ENCODE measurements at places on chromosomes 16 and 17.

DNA sequence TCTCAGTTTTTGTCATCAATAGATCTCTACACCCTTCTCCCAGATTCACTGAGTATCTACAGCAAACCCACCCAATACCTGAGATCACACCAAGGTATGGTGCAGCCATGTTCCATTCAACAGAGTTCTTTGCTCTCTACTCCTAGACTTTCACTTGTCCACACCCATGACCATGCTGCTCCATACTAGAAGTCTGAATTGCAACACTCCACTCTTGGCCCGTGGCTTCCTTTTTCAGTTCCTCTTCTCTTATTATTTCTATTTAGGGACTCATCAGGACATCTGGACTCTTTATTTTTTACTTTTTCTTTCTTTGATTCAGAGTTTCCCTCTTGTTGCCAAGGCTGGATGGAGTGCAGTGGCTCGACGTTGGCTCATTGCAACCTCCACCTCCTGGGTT is 37.1 kb downstream of the YWHAE start:
- DNase-seq: no peak

- no peak for DNase-seq
Measured at GRCh38 chr17:57665696-57666095, 79.4 kb downstream of the CCDC182 start.

DNA sequence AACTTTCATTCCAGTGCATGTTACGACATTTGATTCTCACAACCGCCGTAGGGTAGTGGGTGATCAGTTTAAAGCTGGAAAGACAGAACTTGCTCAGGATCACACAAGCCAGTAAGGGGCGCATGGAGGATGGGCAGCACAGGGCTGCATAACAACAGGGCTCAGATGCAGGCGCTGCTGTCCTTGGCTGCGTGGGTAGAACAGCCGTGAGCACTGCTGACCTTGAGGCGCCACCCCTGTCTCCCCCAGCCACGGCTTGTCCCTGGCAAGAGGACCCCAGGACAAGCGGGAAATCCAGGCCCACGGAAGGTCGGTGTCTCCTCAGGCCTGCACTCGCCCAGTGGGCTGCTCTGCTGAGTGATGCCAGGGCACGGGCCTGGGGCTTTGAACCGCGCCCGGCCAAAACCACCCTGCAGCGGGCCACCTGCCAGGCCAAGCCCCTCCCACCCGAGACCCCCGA is 84.7 kb downstream of the LMF1 start:
- DNase-seq: no peak

- DNase-seq: no peak
Measured at GRCh38 chr16:85390511-85391174, 222.5 kb upstream of the GSE1 start.

DNA sequence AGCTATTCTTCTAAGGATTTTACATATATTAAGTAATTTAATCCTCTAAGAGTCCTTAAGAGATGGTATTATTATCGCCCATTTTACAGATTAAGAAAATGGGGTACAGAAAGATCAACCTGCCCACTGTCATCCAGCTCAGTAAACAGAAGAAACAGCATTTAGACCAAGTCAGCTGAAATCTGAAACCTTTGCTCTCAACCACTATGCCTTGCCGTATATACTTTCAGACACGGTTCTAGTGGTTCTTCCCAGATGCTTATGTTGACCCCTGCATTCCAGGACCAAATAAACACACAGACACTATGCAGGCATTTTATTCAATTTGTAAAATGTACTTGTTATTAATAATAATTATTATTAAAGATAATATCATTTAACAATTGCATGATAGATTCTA is 854.8 kb downstream of the KCNJ2 start:
- DNase-seq: no peak

- no peak for DNase-seq
Measured at GRCh38 chr17:66429680-66430079, 127.3 kb downstream of the PRKCA start.

GRCh38 chr16:19697756-19698318 is 20.2 kb downstream of the KNOP1 start:
- DNase-seq: no peak

GRCh38 chr17:34242587-34243363 is 12.3 kb upstream of the CCL2 start:
- no peak for DNase-seq

DNA sequence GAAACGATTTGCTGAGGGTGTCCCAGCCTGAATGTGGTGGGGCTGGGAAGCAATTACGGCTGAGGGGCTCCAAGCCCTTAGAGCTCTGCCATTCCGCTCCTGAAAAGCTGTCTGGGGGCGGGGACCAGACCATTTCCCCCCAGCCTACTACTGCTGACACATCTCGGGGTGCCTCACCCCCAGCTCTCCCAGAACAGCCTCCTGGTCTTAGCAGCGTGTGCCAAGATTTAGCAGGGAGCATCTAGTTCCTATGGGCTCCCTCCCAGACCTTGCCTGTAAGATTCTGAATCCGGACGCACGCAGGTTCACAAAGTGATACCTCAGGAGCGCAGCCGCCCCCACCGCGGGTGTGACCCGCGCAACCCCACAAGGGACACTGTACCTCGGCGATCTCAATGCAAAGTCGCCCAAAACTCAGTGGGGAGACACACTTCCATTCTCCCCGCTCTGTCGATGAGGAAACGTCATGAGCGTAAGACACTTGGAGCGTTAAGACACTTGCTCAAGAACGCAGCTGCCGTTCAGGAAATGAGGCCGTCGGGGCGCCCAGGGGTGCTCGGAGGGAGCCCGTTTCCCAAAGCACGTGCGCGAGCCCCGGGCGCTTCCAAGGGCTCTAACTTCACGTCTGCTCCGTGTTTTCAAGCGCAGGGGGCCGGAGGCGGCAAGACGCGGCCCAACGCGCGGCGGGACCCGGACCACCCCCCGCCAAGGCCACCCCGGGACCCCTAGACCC is 629 bp downstream of the GEMIN4 start:
- no peak for DNase-seq

- no peak for DNase-seq
Measured at GRCh38 chr16:15803618-15804017, 53.2 kb downstream of the MYH11 start.

Measured in NCI-H187 treated with DMSO at 0.1 percent for 48 hours (cell line).